GM04503 (cell line): ENCODE measurements at places on chromosomes 12 and 14.

DNA sequence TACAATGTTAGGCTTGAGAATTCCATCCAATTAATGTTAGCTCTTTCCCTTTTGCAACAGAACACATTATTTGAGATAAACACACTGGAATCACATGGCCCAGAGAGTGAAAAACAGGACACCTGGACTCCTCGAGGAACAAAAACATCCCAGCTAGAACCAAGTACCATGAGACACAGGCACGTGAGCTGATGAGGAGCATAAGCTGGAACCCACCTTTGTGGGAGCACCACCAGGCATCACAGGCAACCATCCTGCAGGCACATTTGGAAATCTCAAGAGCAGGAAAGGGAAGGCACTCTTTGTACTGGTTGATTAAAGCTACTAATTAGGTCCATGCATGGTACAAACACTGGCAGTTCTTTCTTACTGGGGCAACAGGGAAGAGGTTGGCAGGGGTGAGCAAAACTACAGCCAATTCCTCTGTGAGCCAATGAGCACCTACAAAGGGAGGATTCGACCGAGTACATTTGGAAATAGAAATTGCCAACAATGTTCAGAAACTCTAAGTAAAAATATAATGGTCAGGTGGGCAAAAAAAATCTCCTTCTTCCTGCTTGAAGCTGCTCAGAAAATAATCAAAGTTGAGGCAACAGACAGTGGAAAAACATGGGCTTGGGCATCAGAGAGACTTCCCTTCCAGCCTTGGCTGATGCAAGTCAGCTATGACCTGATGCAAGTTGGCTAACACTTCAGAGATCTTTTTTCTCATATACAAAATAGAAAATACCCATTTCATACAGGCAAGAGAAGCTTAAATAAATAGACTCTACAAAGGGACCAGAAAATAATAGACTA, 216.7 kb downstream of the NUAK1 start:
- DNase-seq = no peak

DNA sequence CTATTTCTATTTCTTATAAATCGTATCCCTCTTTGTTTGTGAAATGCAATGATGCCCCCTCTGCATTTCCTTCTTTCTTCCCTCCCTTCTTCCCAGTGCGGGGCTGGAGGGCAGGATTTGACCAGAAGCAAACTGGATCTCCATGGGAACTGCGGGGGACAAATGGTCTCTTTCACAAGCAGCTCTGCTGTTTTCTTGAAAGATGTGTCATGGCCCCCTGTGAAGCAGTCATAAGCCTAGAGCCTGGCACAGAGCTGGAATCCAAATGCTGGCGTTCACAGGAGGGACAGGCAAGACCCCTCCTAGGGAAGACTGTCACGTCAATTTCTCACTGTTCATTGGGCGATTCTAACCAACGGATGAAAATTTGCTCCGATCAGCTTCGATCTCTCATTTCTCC, 203.5 kb upstream of the NOS1 start:
- DNase-seq = no peak

DNA sequence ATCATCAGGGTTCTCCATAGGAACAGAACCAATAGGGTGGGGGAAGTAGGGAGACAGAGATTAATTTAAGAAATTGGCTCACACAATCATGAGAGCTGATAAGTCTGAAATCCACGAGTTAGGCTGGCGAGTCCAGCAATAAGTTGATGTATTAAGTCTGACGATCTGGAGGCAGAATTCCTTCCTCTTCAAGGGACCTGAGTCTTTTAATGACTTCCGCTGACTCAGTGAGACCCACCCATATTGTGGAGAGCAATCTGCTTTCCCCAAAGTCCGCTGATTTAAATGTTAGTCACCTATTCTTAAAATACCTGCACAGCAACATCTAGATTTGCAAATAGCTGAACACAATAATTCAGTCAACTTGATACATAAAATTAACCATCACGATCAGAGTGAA, 97.8 kb downstream of the SPTSSA start:
- DNase-seq = no peak

DNA sequence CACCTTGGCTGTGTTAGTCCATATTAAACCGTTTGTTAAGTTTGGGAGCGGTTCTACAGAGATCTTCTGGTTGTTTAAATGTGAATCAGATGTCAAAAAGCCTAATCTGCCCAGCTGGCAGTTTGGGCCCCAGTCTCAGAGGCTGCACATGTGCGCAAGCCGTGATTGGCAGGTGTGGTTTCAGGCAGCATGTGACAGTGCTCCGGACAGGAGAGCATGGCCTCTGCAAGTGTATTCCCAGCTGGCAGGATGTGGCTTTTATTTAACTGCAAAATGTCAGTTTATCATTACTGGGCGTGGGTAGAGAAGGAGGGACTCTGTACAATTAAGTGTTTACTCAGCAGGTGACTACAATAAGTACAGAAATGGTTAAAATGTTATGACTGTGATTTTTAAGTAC, 77.5 kb downstream of the PELI2 start:
- no peak for DNase-seq

GRCh38 chr12:126607867-126608266, 1542.6 kb downstream of the AACS start:
- no peak for DNase-seq

- peak; percentile 99 for DNase-seq
Observed at GRCh38 chr12:13196130-13196921, at the start of gene EMP1. Gene EMP1 (plus strand): TSS chr12:13196726. CDS start chr12:13211511, 14,785 bp downstream.

DNA sequence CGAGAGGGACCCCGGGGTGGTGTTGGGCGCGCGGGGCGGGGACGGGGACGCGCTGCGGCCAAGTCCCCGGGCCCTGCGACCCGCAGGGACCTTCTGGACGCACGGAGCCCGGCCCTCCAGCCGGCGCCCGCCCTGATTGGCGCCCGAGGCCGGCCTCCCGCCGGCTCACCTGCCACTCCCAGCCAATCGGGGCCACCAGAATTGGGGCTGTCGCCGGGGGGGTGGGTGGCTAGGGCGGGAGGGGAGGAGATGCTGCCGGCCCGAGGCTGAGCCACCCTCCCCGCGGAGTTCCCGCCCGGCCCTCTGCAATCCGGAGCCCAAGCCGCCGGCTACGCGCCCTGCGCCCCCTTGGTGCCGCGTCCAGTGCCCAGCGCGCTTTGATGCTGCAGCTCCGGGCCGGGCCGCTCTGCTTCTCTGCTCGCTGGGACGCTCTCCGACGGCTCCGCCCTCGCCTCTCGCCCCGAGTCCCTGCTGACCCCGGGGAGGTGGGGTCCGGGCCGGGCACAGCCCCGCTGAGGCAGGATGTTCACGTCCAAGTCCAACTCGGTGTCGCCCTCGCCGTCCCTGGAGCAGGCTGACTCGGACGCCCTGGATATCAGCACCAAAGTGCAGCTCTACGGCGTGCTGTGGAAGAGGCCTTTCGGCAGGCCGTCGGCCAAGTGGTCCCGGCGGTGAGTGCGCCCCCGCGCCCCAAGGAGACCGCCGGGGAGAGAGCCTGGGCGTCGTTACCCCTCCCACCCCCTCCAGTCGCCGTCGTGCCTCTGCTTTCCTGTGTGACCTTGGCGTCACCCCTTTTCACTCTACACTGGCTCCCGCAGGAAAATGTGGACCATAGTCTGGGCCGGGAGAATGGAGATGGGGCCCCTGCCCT, at the start of gene PLEKHD1:
Gene PLEKHD1, plus strand, starts transcription at position 285 of the 871 bp plus-strand sequence. Its CDS starts 238 bp downstream, at position 523.
- no peak for DNase-seq

DNA sequence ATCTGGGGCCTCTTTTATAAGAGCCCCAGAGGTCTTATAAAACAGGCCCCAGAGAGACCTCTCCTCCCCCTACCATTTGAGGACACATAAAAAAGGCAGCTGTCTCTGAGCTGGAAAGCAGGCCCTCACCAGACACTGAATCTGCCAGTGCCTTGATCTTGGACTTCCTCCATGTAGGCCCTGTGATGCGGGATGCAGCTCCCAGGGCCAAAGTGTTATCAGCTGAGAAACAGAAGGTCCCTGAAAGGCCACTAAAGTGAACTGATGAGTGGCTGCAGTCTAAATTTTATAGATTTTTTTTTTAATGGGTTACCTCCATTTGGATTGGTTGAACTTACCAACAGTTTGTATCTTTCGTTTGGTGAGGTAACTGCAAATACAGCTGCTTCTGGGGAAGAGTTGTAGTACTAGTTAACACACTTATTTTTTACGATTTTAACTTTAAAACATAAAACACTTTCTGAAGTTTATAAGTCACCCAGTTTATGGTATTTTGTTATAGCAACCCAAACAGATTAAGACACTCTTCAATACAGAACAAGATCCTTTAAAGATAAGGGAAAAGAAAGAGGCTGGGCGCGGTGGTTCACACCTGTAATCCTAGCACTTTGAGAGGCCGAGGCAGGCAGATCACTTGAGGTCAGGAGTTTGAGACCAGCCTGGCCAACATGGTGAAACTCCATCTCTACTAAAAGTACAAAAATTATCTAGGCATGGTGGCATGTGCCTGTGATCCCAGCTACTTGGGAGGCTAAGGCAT, 5.6 kb upstream of the GUCY2C start:
- no peak for DNase-seq

GRCh38 chr14:65357113-65357512, 55.4 kb upstream of the FUT8 start:
- DNase-seq = no peak

- no peak for DNase-seq
Observed at GRCh38 chr12:92403210-92404175, 257.8 kb upstream of the BTG1 start.

DNA sequence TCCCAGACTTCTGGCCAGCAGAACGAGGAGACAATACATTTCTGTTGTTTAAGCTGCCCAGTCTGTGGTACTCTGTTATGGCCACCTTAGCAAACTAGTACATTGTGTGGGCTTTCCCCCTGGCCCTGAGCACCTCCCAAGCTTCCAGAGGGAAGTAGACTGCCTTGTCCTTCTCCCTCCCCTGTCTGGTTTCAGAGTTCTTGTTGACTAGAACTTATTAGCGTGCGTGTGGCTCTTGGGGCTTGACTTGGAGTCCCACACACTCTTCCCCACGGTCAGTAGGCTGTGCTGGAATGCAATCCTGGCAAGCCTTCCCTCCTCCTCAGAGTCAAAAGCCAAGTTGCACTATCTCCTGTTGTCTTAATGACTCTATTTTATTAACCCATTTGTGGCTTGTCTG, 27.7 kb downstream of the FBLN5 start:
- DNase-seq = peak; percentile 53

- no peak for DNase-seq
Observed at GRCh38 chr12:39413836-39414771, 28.8 kb downstream of the KIF21A start.

- no peak for DNase-seq
Observed at GRCh38 chr14:54775486-54776140, 127.0 kb downstream of the GCH1 start.

DNA sequence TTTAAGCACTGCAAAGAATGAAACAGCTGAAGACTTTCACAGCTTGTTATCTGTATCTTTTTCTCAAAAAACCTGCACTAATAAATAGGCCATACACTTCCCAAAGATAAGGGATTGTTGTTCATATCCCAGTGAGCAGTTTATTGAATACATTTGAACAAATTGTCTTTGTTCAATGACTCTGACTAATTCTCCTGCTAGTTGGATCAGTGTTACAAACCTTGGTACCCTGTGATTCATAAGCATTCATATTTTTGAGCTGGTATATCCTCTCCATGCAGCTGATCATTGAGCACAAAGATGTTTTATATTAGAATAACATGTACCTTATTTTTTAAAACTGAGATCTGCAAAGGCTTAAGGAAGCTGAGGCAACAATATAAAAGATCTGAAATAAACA, 58.9 kb upstream of the FSCB start:
- DNase-seq = no peak

DNA sequence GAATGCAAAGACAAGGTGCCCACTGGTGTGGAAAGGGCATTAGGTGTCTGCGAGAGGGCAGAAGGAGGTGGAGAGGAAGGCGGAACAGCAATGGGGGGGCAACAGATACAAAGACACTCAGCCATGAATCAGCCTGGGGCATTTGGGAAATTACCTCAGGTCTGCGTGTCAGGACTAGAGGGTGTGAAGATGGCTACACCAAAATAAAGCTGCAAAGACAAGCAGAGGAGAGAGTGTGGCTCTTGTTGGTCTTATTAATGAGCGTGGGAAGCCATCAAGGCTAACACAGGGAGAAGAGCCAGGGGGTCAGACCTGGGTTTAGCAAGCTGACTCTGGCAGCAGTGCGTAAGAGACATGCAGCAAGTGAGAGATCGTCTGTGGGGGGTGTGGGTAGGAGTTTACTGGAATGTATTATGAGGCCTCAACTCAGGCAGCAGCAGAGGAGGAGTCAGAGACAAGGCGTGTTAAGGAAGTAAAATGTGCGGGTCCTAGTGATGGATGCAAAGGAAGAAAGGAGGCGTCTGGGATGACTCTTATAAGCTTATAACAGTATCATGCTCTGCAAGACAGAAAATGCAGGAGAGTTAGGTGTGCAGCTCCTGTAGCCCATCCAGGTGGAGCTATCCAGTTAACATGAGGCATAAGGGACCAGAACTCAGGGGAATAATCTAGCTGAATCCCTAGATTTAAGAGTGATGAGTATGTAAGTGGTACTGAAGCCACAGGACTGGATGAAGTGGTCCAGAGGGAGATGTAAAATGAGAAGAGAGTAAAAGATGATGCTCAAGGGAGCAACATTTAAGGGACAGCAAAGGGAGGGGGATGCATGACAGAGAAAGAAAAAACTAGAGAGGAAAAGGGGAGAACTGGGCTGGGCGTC, 50.4 kb downstream of the KCNK10 start:
- no peak for DNase-seq

DNA sequence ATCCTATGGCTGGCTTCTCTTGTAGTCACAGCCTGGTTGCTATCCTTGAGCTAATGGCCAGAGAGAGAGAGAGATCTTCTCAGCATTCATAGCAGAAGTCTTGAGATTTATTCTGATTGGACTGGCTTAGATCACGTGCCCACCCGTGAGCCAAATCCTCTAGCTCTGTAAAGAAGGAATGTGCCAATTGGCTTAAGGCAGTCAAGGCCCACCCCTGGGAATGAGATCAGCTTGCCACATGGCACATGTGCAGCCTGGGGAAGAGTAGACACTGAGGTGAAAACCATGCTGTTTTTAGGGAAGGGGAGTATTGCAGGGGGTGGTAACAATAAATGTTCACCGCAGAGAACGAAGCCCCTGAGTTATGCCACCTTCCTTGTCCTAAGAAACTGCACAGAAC, 36.3 kb downstream of the PLEKHG7 start:
- no peak for DNase-seq

DNA sequence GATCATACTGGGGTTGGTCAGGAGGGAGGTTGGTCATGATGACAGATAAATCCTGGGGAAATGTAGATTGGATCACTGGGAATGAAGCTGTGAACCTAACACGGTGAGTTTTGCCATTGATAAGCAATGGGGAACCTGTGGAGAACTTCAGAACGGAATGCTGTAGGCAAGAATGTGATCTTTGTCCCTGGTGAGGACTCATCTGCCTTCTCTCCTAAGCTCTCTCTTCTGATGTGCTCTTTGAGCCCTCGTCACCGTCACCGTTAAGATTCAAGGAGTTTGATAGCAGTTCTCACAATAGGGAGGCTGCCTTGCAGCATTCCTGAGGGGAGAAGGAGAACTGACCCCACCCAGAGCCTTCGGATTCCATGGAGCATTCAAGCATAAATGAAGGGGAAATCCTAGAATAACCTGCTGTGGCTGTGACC, 217.6 kb downstream of the ANO6 start:
- no peak for DNase-seq

DNA sequence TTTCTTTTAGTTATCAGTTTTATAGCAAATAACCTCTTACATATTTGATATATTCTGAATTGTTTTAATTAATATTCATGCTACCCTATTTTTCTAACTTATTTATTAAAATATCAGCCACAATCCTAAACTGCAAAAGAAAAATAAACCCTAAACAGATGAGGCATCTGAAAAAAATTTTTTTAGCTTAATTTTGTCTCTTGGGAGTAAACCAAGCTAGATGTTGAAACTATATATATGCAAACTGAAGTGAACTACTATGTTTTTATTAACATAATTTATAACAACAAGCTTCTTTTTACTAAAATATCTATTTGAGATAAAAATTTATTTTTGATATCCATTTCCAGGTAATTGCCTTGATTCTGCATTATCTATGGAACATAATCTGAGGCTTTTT, 87.6 kb downstream of the PTPRQ start:
- DNase-seq = no peak
